Skin of body (tissue), 3 donors: ENCODE measurements at places on chromosomes 5 and 9.

- no peak for DNase-seq
These were observed 74.8 kb upstream of the ZNF622 start for GRCh38 chr5:16540421-16540820.

GRCh38 chr5:159536166-159536565, 205.9 kb upstream of the IL12B start:
- no peak for DNase-seq

- DNase-seq, result no peak
These were observed 30.0 kb upstream of the MACIR start for GRCh38 chr5:103228588-103228987.

DNA sequence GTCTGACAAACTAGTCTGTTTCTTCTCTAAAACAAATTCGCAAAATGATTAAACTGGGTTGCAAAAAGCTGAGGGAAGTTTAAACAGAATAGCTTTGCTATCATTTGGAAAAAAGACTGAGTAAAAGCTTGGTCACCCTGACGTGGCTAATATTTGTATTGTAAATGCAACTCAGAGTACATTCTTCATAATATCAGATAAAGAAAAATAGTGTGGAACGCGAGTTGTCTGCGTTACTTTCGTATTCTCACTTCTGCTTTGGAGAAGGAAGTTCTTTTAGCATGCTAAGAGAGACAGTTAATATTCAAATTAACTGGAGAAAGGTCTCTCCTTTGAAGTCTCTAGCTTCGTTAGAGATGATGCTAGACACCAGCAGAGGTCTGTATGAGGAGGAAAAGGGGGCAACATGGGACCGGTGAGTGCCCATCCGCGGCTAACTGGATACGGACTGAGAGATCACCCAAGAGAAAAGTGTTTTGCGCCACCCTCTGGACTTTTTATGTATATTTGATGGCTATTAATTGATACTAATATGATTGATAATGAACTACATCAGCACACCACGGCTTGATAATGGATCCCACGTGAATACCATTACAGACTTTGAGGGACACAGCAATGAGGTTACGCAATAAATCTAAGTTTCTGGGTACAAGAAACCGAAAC, 2.9 kb upstream of the CNTRL start:
- DNase-seq, result peak; percentile 37

- DNase-seq, result no peak
These were observed 25.4 kb upstream of the SARDH start for GRCh38 chr9:133763272-133764183.

- DNase-seq, result no peak
These were observed 499 bp upstream of the FOXE1 start for GRCh38 chr9:97852399-97853055.

- DNase-seq, result no peak
These were observed 24.7 kb upstream of the NOL6 start for GRCh38 chr9:33498387-33498786.

DNA sequence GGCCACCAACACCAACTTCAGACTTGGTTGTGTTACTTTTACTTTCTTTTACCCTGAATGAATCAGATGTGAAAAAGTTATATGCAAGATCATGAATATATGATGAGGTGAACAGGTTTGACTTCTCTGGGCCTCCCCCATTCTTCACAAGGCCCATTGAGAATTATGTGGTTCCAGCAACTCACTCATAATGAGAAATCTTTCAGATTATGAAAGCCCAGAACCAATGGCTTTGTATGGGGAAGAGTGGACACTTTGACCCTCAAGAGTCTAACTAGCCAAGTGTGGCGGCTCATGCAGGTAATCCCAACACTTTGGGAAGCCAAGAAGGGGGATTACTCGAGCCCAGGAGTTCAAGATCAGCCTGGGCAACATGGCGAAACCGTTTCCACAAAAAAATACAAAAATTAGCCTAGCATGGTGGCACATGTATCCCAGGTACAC, 16.1 kb upstream of the LNPEP start:
- no peak for DNase-seq
